ENCODE measurements at places on chromosomes 6 and 20.

DNA sequence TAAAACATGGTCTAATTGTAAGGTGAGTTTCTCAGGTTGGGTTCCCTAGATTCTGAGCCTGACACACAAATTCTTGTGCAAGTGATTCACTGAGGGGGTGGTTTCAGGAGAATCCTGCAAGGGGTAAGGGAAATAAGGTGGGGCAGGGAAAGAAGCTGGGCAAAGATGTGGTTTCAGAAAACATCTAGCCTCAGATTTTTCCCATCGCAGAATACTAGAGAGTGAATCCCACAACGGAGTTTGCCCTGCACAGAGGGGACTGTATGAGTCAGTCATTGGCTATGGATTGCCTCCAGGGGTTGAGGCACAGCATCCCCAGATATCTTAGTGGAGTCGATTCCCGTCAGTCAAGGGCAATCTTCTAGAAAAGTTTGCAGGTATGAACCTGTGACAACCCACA is 65.2 kb downstream of the PRL start:
- DNase-seq, result no peak

- no peak for DNase-seq
Observed at GRCh38 chr20:8255945-8256632, 124.0 kb downstream of the PLCB1 start.

DNA sequence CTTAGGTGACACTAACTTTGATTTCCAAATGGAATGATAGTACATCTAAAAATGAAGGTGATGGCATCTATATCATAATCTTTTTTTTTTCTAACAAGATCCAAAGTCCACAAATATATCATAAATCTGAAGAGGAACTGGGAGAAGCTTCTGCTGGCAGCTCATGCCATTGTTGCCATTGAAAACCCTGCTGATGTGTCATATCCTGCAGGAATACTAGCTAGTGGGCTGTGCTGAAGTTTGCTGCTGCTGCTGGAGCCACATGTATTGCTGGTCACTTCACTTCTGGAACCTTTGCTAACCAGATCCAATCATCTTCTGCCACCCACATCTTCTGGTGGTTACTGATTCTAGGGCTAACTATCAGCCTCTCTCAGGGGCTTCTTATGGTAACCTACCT is 27.4 kb upstream of the KHDC1 start:
- no peak for DNase-seq

DNA sequence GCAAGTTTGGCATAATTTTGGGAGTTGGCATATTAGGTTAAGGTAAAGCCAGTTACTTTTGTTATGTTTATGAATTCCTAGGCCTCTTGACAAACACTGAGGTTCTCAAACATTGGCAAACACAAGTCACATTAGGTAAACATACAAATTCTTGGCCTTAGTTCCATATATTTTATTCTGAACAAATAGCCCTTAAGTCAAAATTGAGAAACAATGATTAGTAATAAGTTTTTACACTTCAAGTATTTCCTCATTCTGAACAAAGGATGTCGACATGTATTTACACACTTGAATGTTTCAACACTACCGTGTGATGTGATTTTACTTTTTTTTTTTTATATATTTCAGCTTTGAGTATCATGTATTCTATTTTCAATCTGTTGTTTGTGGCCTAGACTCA is 3.8 kb upstream of the ECHDC1 start:
- DNase-seq, result no peak

DNA sequence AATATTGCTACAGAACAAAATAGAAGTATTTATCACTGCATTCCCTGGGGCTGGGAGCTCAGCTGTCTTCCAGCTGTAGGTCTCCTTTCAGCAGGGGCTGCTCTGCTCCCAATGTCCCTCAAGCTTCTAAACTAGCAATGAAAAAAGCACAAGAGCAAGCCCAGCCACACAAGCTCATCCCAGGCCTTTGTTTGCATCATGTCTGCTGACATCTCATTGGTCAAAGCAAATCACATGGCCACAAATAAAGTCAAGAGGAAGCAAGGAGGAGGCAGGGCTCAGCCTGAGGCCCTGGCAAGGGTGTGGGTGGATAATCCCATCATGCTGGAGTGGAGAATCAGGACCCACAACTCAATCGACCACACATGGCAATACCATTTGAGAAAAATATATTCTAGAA is 2.2 kb upstream of the BFSP1 start:
- peak; percentile 45 for DNase-seq

DNA sequence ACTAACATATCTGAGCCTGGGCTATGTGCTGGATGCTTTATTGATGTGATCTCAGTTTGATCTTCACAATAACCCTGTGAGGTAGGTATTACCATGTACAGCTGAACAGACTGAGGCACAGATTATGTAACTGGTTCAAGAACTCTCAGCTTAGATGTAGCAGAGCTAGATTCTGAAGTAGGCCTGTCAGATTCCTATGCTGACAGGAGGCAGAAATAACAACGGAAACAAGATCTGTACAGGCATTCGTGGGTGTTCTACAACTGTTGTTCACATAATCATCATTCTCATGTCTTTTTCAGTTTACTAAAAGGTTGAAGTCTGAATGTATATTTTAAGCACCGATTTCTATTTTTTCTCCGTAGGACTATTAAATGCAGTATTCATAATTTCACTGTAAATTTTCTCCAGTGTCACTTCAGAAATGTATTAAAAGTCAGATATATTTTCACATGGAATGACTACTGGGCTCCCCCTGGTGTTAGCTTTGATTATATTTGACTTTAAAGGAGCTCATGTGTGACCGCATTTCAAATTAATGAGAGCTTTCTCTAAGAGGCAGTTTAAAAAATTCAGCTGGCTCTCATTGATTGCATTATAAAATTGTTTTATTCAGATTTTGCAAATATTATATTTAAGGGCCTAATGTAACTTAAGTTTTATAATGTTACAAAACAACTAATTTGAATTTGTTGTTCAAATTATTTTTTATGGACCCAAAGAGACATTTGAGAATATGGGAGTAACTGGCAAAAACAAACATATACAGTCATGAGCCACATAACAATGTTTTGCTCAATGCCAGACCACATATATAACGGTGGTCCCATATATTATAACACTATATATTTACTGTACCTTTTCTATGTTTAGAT is 36.4 kb upstream of the SLC17A4 start:
- DNase-seq, result peak; percentile 31

GRCh38 chr6:2235777-2236495 is 9.5 kb downstream of the GMDS start:
- no peak for DNase-seq

Data from GM20000 (cell line).